ENCODE measurements at places on chromosomes 16 and 17. TPM values are rescaled to one million over a fixed set of nuclear protein-coding genes. Genes with fewer than 3 reads are reported as not detected.

GFAP gene
- total RNA-seq, result not detected

HBQ1 gene
- total RNA-seq, result 2.0 TPM

CTRB2 gene
- not detected for total RNA-seq

- H3K4me1 ChIP-seq, result peaks cover 12% of the 10 kb centered on the region
- no peaks in the 10 kb centered on the region for H3K36me3 ChIP-seq
- H3K4me3 ChIP-seq, result no peak overlapping the region
- peak; percentile 4 for DNase-seq
Observed at GRCh38 chr17:49290690-49291359, 60.2 kb upstream of the PHOSPHO1 start.

- no peaks in the 10 kb centered on the region for H3K27me3 ChIP-seq
- no peak overlapping the region for H3K27ac ChIP-seq
- H3K4me1 ChIP-seq, result no peaks in the 10 kb centered on the region
- no peaks in the 10 kb centered on the region for H3K36me3 ChIP-seq
- no peak overlapping the region for H3K4me3 ChIP-seq
Observed at GRCh38 chr16:89176147-89176690, 4.7 kb downstream of the CDH15 start.

- no peaks in the 10 kb centered on the region for H3K4me1 ChIP-seq
- H3K36me3 ChIP-seq, result no peaks in the 10 kb centered on the region
- no peak overlapping the region for H3K4me3 ChIP-seq
- no peak overlapping the region for H3K27ac ChIP-seq
- no peak for DNase-seq
Observed at GRCh38 chr16:58649707-58650106, 20.1 kb upstream of the CNOT1 start.

DNA sequence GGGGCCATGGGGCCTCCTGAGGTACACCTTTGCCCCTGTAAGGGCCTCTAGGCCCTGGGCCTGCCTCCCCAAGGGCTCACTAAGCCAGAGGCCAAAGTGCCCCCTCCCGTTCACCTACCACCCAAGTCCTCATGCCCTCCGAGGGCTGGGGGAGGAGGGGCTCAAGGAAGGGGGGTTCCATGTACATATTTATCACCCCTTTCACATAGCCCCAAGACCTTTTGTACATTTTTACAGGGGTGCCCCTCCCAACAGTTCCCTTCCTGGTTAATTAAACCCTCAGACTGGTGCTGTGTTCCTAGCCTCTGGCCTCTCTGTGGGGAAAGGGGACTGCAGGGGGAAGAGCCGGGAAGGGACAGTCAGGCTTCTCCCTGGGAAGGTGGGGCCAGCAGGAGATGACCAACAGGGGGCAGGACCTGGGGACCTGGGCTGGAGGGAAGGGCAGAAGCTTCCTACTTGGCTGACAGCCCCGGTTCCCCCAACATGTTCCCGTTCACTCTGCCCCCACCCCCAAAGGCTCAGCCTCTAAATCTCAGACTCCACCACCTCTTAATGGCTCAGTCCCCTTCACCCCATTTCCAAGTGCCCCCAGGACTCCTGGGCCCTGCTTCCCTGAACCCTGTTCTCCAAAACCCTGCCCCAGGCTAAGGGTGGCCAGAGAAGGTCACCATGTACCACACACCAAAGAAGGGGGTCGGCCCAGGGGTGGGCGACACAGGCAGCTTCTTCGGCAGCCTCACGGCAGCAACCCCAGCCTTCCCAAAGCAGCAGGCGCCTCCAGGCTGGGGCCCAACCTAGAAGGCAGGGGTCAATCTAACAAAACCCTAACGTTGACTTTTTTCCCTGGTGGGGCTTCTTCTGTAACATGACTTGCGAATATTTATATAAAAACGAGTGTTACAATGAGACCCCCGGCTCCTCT, 11.9 kb downstream of the FBRS start:
- no peak overlapping the region for H3K27ac ChIP-seq
- no peak for DNase-seq
- peaks cover 5% of the 10 kb centered on the region for H3K4me1 ChIP-seq
- no peak overlapping the region for H3K4me3 ChIP-seq
- peaks cover 18% of the 10 kb centered on the region for H3K36me3 ChIP-seq

GRCh38 chr17:19590912-19591551, 57.4 kb downstream of the SLC47A1 start:
- peaks cover 4% of the 10 kb centered on the region for H3K27me3 ChIP-seq
- no peaks in the 10 kb centered on the region for H3K4me1 ChIP-seq
- no peak overlapping the region for H3K27ac ChIP-seq
- no peaks in the 10 kb centered on the region for H3K36me3 ChIP-seq

DNA sequence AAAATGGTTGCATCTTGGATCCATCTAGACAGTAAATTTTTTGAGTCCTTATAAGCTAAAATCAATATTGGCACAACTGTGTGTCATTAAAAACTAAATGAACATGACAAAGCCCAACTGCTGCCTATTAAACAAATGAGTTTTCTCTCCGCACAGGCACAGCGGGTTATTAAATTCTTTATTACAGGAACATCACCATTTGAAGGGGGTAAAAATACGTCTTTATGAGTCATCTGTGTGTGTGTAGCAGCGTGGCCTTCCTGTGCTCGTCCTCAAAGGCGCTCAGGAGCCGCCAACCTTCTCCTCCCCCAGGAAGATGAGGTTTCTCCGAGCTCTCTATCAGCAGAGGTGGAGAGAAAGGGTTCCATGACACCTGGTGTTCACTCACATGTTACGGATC, 62.6 kb upstream of the SDK2 start:
- no peaks in the 10 kb centered on the region for H3K36me3 ChIP-seq
- H3K27ac ChIP-seq, result no peak overlapping the region
- no peak for DNase-seq
- H3K4me3 ChIP-seq, result no peak overlapping the region
- peaks cover 14% of the 10 kb centered on the region for H3K4me1 ChIP-seq

DNA sequence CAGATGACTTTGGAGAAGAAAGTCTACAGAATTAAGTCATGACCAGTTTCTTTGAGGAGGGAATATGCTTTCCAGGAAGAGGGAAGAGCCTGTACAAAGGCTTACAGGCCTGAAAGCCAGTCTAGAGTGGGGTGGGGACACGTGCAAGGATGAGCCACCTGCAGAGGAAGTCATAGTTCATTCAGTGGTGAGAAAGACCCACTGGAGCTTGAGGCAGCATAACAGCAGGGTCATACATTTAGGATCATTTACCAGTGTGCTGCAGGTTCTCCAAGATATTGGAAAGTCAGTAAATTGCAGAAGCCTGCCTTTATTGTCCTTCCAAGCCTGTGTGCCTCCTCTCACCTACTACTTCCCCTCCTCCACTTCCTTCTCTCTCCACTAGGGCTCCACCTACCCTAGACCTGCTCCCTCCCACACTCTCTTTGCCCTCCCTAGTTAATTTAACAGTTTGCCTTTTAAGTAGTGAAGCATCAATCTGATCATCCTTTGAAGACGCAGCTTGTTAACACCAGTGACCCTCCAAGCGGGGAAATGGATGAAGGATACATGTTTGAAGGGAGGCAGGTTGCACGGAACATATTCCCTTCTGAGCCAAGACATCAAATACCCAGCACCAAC, 40.2 kb downstream of the CDRT15 start:
- H3K27ac ChIP-seq, result peak overlapping the region; percentile 52
- peaks cover 56% of the 10 kb centered on the region for H3K36me3 ChIP-seq
- DNase-seq, result no peak
- H3K4me3 ChIP-seq, result no peak overlapping the region
- peaks cover 86% of the 10 kb centered on the region for H3K4me1 ChIP-seq
